Fibroblast of skin of left biceps (primary cell): ENCODE measurements at places on chromosomes 1 and 21.
A peak's percentile ranks its signal among the peaks of the same experiment; 100 is the strongest.

DNA sequence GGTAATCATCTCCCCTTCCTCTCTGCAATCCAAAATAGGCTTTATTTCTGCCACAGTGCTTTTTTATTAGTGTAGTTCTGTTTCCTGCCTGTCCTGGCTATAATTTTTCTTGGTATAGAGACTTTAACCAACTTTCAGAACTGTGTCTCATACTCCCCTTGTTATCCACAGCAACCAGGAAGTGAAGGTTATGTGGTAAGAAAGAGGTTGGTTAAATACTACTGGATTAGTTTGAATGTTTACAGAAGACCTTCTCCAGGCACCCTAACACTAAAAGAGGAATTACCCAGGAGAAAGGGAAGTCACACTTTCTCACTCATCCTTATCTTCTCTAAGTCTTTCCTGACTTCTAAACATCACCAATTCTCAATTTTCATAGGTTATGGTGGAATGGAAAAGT, 17.8 kb upstream of the TNFSF4 start:
- no peak for DNase-seq

DNA sequence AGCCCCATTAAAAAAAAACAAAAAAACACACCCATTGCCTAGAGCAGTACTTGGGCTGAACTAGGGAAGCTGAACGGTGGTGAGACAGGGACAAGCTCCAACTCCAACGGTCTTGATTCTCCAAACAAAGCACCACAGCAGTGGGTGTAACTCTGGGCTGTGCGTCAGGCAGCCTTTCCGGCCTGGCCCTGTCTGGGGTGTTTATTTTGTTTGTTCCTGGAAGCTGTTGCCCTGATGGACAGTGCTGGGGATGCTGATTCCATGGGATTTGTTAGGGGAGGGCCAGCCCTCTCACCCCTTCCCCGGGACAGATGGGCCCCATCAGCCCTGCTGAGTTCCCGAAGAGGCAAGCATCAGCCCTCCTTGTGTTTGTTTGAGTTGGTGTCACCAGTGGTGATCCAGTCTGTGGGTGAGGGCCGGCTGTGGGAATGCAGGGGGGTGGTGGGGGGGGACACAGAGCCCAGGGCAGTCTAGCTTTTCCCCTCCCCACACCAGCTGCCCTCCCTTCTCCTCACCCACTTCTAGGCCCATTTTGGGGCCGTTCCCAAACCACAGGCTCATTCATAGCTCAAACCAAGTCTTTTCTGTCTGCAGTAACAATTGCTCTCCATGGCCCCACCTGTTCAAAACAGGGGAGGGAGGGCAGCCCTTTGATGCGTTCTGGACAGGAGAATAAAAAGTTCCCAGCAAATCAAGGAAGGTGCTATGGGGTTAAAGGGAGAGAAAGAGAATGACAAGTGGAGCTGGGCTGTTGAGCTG, 4.5 kb downstream of the WNT2B start:
- DNase-seq: no peak

GRCh38 chr1:232474826-232475225, 155.1 kb downstream of the SIPA1L2 start:
- DNase-seq: no peak

DNA sequence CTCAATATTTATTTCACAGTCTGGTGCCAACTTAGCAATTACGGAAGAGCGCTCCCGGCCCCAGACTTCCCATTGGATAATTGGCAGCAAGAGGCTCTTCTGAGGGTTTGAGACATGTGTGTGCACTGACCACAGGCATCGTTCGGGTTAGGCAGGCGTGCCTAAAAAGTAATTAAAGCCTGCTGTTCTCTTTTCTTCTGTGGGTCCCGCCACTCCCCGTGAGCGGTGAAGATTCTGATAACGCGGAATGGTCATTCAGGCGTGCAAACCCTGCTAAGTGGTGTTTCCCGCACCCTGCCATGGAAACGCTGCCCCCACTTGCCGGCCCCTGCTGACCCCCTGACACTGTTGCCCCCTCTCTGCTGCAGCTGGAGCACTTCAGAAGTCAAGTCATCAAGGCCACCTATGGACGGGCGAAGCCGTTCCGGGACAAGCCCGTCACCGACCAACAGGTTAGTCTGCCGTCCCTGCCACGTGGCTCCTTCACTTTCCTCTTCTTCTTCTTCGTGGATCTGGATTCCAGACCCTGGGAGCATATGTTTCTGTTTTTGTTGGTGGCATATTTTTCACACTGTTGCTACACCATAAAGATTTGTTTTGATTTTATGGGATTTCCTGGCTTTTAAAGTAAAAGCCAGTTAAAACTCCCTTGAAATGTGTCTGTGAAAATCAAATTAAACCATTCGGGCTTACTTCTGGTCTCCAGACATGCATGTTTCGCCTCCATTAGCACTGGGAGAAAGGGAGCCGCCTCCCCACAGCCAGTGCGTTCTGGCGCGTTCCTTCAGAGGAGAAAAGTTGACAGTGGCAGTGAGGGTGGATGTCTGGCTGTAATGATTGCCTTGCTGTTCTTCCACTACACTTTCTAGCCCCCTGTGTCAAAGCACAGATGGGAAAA, 79.9 kb downstream of the FHAD1 start:
- DNase-seq: peak; percentile 83

DNA sequence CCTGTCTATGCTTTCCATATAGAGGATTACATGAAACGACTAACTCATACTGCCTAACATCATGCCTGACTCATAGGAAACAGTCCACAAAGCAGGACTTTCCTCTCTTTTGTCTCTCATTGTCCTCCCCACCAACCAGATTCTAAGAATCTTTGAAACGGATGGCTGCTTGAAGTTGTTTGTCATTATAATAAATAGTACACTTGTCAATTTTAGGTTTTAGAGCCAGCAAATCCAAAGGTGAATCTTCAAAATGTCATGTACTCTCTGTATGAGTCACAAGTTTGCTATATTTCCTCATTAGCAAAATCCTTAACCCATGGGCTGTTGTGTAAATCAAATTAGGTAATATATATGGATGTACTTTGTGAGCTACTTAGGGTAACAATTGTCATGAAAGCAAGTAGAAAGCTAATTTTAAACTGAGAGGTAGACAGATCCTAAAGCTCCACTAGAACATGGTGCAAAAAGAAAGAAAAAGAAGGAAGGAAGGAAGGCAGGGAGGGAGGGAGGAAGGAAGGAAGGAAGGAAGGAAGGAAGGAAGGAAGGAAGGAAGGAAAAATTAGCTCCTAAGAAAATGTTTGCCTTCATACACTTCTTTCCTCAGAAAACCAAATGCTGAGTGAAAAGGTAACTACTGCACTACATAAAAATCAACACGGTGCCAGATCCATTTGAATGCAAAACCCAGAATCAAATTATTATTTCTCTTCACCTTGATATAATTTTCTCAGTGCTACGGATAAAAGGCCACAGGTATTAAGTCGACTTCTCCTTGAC, 129.5 kb upstream of the PRMT6 start:
- no peak for DNase-seq

DNA sequence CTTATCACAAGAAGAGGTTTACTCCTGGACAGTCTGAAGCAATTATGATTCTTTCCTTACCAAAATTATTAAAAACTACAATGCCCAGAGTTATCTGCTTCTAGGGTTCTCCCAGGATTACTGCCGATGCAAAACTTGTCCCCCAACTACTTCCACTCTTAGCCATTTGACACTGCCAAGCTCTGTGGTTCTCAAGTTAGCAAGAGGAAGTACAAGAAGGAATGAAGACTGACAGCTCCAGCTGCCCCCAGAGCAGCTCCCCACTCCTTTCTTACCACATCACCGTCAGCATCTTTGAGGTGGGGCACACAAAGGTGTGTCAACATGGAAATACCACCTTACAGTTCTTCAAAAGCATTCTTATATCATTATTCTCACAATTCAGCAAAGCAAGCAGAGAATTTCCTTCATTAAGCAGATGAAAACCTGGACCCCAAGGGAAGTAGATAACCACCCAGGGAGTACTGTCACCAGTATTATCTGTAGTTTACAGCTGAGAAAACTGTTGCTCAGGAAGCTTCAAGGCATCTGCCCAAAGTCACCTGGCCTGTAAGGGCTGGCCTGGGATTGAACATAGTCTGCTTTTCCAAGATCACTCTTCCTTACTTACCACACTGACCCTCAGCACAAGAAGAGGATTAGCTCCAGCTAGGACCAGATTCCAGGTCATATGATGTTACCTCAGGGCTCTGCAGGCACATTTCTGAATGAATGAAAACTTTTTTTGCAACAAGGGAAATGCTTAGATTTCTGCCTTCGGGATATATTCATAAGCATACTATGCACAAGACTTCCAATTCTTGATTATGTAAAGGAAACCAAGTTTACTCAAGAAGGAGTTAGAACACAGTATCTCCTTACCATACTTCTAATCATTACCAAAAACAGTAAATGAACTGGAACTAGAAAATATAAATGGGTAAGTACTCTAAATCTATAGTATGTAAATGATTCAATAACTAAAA, 9.3 kb downstream of the PSMG1 start:
- no peak for DNase-seq

- no peak for DNase-seq
Measured at GRCh38 chr1:116561563-116561962, 9.3 kb downstream of the CD58 start.

DNA sequence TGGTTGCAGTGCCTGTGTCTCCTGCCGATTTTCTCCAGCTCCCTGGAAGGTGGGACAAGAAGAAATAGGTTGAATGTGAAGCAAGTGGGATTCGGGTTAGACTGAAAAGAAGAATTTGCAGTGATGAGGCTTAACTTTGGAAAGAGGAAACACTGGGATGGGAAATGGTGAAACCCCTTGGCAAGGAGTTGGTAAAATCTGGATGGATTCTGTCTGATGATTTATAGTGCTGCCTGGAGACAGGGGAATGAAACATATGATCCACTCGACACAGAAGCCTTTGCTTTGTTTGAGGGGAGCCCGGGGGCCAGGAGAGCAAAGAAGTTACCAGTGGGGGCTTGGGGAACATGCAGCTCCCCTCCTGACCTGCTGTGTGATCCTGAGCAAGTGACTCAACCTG, 67.2 kb downstream of the UBIAD1 start:
- DNase-seq: no peak

DNA sequence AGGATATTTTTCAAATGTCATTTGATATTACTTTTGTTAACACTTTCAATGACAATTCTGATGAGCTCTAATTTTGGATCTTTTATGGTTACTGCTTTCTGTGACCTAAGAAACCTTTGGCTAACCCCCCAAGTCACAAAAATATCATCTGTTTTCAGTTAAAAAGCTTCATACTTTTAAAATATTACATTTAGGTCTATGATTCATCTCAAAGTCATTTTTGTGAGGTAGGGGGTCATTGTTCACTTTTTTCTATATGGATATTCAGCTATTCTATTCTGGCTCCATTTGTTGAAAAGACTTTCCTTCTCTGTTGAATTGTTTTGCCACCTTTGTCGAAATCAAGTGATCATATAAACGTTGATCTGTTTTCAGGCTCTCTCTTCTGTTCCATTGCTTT, 44.8 kb downstream of the UCHL5 start:
- peak; percentile 29 for DNase-seq
